ENCODE measurements at places on chromosomes 3 and 15.

GRCh38 chr3:16174389-16174788 is at the start of gene GALNT15:
GALNT15 (plus strand) TSS chr3:16174680; CDS start chr3:16175152, 472 bp downstream.
- DNase-seq = no peak

GRCh38 chr15:67124911-67125588 is 59.6 kb downstream of the SMAD3 start:
- no peak for DNase-seq

DNA sequence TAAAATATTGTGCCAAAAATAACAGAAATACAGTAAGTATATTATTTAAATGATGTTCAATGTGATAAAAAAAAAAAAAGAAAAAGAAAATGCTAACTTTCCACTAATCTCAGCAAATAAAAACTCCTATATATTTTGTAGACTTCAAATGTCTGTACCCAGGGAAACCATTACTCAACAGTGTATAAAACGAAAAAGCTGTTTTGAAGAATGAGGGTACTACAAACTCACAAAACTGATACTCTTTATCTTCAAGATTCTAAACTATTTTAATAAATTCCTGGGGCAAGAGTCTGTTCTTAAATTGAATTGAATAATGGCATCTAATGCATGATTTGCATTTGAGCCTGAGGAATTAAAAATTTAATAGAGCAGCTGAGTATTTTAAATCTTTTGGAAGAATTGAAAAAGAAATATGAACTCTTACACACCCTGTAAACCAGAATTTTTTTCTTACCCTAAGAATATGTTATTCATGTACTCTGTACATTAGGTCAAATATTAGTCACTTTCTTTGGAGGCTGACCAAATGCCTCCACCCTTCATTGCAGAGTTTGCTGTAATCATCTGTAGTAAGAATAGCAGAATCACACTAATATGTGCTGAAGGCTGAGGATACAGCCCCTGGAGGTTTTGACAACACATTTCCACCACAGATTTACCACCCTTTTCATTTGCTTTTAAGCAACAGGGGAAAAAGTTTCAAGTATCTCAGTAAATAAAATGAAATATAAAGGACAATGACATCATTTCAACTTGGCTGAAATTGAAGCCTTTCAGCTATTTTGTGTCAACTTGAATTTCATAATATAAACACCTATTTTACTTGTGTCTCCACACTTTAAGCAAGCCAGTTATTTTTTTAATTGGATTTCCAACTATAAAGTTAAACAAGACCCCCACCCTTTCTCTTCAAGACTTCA is 79.7 kb downstream of the FBN1 start:
- DNase-seq = no peak

DNA sequence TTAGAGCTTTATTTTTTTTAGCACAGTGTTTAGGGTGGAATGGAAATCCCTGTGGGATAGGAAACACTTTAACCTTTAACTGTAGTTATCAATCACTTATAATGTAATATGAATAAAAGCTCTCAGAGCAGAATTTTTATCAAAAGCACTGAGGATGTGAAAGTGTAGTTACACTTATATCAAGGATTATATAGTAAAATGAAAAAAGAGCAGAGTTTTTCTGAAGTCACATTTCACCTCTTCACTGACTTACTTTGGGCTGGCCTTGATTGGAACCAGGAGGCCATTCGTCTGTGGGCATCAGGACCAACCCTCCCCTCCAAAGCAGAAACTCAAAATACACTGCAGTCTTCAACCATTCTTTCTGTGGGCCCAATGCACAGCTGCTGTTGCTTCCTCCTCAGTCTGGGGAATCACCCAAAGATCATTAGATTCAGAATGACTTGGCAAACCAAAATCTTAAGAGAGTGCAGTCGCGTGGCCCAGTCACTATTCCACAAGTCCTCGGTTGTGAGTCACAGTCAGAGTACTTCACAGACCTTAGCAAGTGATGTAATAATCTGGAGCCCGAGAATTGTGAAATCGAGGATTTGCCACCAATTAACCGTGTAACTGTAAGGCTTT is 132.6 kb upstream of the COL8A1 start:
- DNase-seq = no peak

- DNase-seq = no peak
Observed at GRCh38 chr15:40328176-40328575, 4.7 kb downstream of the INAFM2 start.

DNA sequence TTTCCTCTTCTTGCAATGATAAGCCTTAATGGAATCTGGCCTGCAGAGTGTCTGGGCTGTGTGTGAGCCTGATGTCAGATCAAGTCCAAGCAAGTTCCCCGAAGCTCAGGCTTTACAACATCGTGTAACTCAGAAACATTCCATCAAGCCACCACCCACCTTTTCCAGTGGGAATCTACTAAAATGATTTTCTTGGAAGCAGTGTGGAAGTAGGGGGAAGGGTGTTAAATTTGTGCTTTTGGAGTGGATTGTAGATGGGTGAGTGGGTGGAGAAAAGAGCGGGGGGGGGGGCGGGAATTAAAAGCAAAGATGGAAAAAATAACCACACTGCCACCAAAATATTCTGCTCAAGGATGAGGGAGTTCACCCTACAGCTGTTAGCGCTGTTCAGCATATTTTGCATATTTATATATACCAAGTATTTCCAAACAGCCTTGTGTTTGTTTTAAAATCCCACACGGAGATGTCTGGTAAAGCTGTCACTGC is 53.6 kb downstream of the VGLL3 start:
- no peak for DNase-seq

GRCh38 chr3:15633159-15633558 is 31.6 kb downstream of the BTD start:
- DNase-seq = no peak

DNA sequence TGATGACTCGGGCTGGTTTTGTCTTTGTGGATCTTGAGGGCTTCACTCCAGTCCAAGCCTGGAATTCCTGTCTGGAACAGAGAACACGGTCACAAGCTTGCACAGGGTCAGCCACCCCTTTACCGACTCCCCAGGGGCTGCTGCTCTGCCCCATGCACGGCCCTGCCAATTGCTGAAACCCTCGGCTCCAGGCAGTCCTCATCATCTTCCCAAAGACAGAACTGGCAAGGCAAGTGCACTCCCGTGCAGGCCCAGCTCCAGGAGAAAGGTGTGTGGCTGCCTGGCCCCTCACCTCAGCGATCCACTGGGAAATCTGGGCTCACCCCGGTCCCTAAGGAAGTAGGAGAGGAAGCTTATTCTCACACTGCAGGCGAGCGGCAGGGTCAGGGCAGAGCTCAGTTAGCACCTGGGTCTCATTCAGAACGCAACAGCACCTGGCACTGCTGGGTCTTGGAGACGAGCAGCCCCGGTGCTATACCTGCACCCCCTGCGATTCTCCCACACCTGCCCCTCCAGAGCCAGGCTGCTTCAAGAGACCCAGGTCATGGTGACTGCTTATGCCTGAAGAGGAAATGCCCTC is 7.2 kb downstream of the MAP6D1 start:
- DNase-seq = no peak

DNA sequence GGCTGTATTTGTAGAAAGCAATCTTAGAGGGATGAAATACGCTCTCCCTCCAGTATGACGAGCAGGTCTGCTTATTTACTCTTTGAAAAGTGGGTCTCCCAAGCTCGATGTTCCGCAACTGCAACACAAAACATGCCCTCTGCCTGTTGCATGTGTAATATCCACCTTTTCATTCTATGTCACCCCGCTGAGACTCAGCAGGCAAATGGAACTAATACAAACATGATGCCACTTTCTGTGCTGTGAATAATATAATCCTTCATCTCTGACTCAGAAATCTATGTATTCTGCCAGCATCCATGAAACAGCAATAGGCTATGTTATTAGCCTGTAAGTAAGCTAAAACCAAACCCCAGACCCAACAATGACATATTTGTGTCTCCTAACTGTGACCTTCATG is 200.8 kb upstream of the TMCO5A start:
- no peak for DNase-seq

- DNase-seq = no peak
Observed at GRCh38 chr3:82942041-82942440, 1180.6 kb upstream of the GBE1 start.

DNA sequence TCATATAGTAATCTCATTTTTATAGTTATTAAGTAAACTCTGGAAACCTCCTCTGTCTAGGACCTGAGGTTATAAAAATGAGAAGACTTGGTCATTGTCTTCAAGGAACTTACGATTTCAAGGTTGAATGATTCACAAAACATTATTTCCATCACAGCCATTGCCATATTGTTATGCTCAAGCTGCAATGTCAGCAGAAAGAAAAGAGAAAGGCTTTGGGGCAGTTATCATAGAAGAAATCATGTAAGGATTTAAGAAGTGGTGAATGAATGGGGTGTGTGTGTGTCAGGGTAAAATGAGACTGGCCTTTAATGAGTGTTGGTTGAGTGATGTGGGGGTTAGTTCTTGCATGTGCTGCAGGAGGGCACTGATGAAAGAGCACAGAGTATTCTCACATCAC is 346.8 kb downstream of the SQOR start:
- DNase-seq = no peak

- DNase-seq = peak; percentile 24
Observed at GRCh38 chr3:46368569-46368968, 2.2 kb upstream of the CCR5 start.

GRCh38 chr3:135851201-135852081 is 114.1 kb upstream of the PPP2R3A start:
- no peak for DNase-seq

- no peak for DNase-seq
Observed at GRCh38 chr15:59360305-59360704, 12.4 kb downstream of the MYO1E start.

DNA sequence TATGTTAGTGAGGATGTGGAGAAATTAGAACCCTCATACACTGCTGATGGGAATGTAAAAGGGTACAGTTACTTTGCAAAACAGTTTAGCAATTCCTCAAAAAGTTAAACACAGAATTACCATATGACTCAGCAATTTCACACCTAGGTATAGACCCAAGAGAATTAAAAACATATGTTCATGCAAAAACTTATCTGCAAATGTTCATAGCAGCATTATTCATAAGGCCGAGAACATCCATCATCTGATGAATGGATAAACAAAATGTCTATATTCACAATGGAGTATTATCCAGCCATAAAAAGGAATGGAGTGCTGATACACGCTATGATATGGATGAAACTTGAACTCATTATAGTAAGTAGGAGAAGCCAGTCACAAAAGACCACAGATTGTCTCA is 10.3 kb downstream of the SEC13 start:
- DNase-seq = no peak

DNA sequence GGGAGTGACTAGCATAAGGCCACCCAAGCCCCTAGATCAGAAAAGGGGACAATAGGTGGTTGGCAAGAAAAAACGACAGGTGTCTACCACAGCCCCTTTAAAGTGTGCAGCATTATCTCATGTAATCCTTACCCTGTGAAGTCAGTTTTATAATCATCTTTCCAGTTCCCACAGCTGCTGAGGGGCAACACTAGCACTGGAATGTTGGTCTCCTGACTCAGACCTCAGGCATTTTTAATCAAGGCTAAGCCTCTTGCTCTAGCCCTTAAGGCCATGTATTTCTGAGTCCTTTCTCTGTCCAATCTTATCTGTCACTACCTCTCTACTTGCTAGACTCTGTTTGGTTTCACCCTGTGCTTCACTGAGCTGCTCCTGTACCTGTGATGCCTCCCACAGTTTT is 171.7 kb downstream of the TLE3 start:
- no peak for DNase-seq

DNA sequence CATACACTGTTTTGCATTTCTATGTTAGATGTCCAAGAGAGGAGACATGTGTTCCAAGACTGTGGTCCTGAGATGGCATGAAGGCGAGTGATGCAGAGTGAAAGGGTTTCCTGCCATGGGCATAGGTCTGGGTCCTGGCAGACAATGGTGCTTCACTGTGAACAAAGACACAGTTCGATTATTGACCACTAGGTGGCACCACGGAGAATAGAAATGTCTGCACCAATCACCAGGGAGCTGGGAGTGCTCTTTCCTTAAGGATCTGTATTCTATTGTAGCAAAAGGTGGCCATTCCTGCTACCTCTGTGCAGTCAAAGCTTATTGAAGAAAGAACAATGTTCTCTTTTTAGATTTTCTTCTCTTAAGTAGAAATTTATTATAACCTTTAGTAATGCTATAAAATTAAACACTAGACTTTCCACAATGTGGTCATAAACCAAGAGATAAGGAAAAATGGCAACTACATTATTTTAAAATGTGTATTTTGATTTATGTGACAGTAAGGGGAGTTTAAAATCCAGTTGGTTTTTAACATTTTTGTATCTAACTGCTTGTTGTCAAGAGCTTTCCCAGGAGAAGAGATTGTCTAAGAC is 88.7 kb downstream of the GABRG3 start:
- DNase-seq = no peak

DNA sequence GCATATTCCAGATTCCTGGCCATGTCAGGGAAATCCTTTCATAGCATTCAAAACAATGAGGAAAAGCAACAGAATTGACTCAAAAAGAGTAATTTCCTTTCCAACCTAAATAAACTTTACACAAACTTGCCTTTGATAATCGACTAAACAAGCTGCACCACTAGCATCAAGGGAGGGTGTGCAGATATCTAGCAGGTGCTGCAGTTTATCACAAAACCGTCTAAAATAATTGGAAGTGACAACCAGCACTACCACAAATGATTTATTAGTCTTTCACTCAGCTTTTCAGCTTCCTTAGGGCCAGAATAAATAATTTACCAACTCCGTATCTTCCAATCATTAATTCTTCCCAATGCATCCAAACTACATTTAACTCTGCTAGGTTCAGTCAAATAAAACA is 71.7 kb downstream of the TBC1D5 start:
- no peak for DNase-seq

- DNase-seq = no peak
Observed at GRCh38 chr3:189567322-189567721, 63.9 kb upstream of the TP63 start.

GRCh38 chr3:123446210-123446609 is 2.7 kb downstream of the ADCY5 start:
- DNase-seq = no peak

DNA sequence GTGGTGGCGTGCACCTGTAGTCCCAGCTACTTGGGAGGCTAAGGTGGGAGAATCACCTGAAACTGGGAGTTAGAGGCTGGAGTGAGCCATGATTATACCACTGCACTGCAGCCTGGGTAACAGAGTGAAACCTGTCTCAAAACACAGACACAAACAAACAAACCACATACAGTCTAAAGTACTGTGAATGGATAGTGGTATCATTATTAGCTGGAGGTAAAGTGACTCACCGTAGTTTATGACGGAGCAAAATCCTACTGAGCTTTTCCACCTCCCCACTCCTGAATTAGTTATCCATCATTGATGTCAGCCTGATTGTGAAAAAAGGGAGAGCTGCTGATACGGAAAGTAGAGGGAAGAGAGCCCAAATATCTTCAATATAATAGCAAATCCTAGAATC is 3.2 kb upstream of the CNOT10 start:
- DNase-seq = no peak

Measured in stimulated activated CD4-positive, alpha-beta T cell treated with anti-CD3 and anti-CD28 coated beads, Interleukin-2, amount 100 ng/mL, for 4 hours (primary cell).